ENCODE measurements at places on chromosomes 7 and 10. TPM values are rescaled to one million over a fixed set of nuclear protein-coding genes. Genes with fewer than 3 reads are reported as not detected.

AGMO gene
- 23.0 TPM for polyA plus RNA-seq

CLRN3 gene
- polyA plus RNA-seq, result 72.0 TPM

WDR86 gene
- not detected for polyA plus RNA-seq

CLDN4 gene
- 115 TPM for polyA plus RNA-seq

SLC18A3 gene
- not detected for polyA plus RNA-seq

NKX2-3 gene
- polyA plus RNA-seq, result 10.0 TPM

XRCC2 gene
- not detected for polyA plus RNA-seq

GRCh38 chr7:135168489-135169140, 1.9 kb downstream of the CYREN start:
- peaks cover 7% of the 10 kb centered on the region for H3K4me1 ChIP-seq
- no peak for DNase-seq
- no peaks in the 10 kb centered on the region for H3K27me3 ChIP-seq
- H3K4me3 ChIP-seq, result no peak overlapping the region

GRCh38 chr10:4650582-4650981, 175.4 kb upstream of the AKR1E2 start:
- no peak overlapping the region for H3K4me3 ChIP-seq
- H3K4me1 ChIP-seq, result no peaks in the 10 kb centered on the region
- DNase-seq, result no peak
- no peak overlapping the region for H3K27ac ChIP-seq

- DNase-seq, result peak; percentile 37
- peaks cover 20% of the 10 kb centered on the region for H3K4me1 ChIP-seq
- no peaks in the 10 kb centered on the region for H3K36me3 ChIP-seq
These were observed 39.7 kb downstream of the HIPK2 start for GRCh38 chr7:139738101-139738489.

DNA sequence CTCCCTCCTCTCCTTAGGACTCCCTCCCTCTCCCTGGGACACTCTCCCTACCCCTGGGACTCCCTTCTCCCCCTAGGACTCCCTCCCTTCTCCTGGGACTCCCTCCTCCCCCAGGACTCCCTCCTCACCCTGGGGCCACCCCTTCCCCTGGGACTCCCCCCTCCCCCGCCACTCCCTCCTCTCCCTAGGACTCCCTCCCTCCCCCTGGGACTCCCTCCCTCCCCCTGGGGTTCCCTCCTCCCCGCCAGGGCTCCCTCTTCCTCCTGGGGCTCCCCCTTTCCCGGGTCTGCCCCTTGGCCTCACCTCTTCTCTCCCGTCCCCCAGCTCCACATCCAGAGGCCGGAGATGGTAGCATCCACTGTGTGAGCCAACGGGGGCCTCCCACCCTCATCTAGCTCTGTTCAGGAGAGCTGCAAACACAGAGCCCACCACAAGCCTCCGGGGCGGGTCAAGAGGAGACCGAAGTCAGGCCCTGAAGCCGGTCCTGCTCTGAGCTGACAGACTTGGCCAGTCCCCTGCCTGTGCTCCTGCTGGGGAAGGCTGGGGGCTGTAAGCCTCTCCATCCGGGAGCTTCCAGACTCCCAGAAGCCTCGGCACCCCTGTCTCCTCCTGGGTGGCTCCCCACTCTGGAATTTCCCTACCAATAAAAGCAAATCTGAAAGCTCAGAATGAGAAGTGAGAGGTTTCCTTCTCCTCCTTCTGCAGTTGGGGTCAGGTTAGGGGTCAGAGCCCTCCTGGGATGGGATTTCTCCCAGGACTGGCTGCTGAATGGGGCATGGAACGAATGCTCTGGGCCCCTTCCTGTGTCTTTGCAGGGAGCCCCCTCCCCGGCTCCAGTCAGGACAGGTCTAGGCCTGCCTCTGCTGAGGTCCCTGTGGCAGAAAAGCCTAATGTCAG, 1.4 kb upstream of the MUC17 start:
- no peaks in the 10 kb centered on the region for H3K27me3 ChIP-seq
- no peaks in the 10 kb centered on the region for H3K36me3 ChIP-seq
- no peak overlapping the region for H3K4me3 ChIP-seq

DNA sequence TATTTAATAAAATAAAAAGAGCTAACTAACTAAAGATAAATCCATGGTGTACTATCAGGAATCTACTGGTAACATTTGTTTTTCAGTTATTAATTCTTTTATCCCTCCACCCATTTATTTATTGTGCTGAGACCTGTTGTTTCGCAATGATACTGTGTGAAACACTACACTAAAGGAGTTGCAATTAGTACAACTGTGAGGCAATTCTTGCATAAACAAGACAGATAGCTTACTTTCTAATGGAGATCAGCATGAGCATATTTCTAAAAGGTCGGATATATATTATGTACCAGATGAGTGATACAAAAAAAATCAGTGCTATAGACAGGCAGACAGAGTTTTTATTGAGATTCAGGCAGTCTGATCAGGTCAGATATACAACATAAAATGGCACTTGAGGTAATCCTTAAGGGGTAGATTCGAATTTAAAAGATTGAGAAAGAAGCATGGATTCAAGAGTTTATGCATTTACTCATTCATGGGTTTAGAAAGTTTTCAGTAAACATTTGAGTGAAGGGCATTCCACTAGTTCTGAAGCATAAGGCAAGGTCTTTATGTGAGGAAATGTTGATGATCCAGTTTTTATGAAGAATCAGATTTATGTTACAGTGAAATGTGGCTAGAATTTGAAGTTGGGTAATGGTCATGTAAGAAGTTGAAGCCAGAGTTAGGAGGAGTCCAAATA, 147.6 kb downstream of the POLR1F start:
- H3K4me3 ChIP-seq, result no peak overlapping the region
- no peak overlapping the region for H3K27ac ChIP-seq
- DNase-seq, result no peak
- no peaks in the 10 kb centered on the region for H3K36me3 ChIP-seq
- no peaks in the 10 kb centered on the region for H3K4me1 ChIP-seq

- no peaks in the 10 kb centered on the region for H3K4me1 ChIP-seq
- H3K27ac ChIP-seq, result no peak overlapping the region
- H3K27me3 ChIP-seq, result peaks cover 10% of the 10 kb centered on the region
- DNase-seq, result no peak
- H3K36me3 ChIP-seq, result no peaks in the 10 kb centered on the region
- no peak overlapping the region for H3K4me3 ChIP-seq
These were observed 97.9 kb downstream of the GAD2 start for GRCh38 chr10:26314265-26315013.

GRCh38 chr7:5532536-5533335, 109.1 kb upstream of the TNRC18 start:
- peaks cover 2% of the 10 kb centered on the region for H3K4me1 ChIP-seq
- H3K27ac ChIP-seq, result peak overlapping the region; percentile 94
- DNase-seq, result peak; percentile 94
- peaks cover 10% of the 10 kb centered on the region for H3K36me3 ChIP-seq

GRCh38 chr10:43252783-43253341, 14.0 kb downstream of the RASGEF1A start:
- H3K36me3 ChIP-seq, result no peaks in the 10 kb centered on the region
- H3K27me3 ChIP-seq, result no peaks in the 10 kb centered on the region
- no peak for DNase-seq
- no peak overlapping the region for H3K4me3 ChIP-seq
- no peaks in the 10 kb centered on the region for H3K4me1 ChIP-seq

GRCh38 chr10:91105269-91105668, 115.2 kb upstream of the PCGF5 start:
- no peaks in the 10 kb centered on the region for H3K27me3 ChIP-seq
- no peaks in the 10 kb centered on the region for H3K4me1 ChIP-seq
- H3K27ac ChIP-seq, result no peak overlapping the region

GRCh38 chr10:31149835-31150512, 118.3 kb upstream of the ZNF438 start:
- no peaks in the 10 kb centered on the region for H3K27me3 ChIP-seq
- H3K4me3 ChIP-seq, result no peak overlapping the region
- no peaks in the 10 kb centered on the region for H3K4me1 ChIP-seq

DNA sequence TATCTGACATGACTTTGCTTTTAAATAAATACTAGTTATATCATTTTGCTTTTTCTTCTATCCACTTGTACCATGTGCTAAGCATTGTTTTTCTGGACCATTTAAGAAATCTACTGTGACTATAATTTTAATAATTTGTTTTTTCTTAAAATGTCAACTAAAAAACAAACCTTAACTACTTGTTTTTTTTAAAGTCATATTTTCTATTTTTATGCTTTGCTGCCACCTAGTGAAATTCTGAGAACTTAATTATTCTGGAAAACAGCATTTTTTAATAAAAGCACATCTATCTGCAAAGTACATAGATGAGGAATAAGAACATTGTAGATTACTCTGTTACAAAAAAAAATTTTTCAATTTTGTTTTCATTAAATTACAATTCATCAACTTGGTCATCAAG, 47.4 kb downstream of the ORC5 start:
- H3K4me3 ChIP-seq, result no peak overlapping the region
- H3K4me1 ChIP-seq, result no peaks in the 10 kb centered on the region
- H3K27me3 ChIP-seq, result no peaks in the 10 kb centered on the region
- DNase-seq, result no peak

GRCh38 chr7:116571037-116571436, 46.2 kb downstream of the CAV1 start:
- no peak overlapping the region for H3K27ac ChIP-seq
- H3K4me1 ChIP-seq, result no peaks in the 10 kb centered on the region
- no peak for DNase-seq
- no peaks in the 10 kb centered on the region for H3K27me3 ChIP-seq
- H3K36me3 ChIP-seq, result no peaks in the 10 kb centered on the region

DNA sequence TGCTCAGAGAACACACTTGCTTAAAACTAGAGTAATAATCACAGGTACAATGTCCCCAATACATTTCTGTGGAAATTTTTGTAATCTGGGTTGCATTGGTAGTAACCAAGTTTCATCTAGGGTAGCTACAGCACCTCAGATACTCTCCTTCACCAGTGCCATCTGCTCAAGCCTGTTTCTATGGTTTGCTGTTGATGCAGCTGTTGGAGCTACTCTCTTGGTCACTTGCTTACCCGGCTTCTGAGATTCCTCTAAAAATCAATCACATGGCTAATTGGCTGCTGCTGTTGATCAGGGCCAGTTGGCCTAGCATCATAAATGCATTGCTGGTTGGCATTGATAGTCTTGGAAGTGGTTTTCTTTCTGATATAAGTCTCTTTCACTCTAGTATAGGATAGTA, 220.8 kb downstream of the BICC1 start:
- no peaks in the 10 kb centered on the region for H3K4me1 ChIP-seq
- DNase-seq, result no peak
- no peaks in the 10 kb centered on the region for H3K36me3 ChIP-seq
- no peak overlapping the region for H3K27ac ChIP-seq
- no peaks in the 10 kb centered on the region for H3K27me3 ChIP-seq
- H3K4me3 ChIP-seq, result no peak overlapping the region

- peak overlapping the region; percentile 82 for H3K4me3 ChIP-seq
- H3K4me1 ChIP-seq, result peaks cover 8% of the 10 kb centered on the region
- no peak for DNase-seq
- H3K36me3 ChIP-seq, result no peaks in the 10 kb centered on the region
These were observed 712 bp downstream of the ITPRIP start for GRCh38 chr10:104337521-104337984.

GRCh38 chr10:17785276-17785930, 23.7 kb upstream of the MRC1 start:
- H3K4me1 ChIP-seq, result no peaks in the 10 kb centered on the region
- DNase-seq, result no peak
- no peaks in the 10 kb centered on the region for H3K27me3 ChIP-seq
- no peak overlapping the region for H3K4me3 ChIP-seq
- no peaks in the 10 kb centered on the region for H3K36me3 ChIP-seq

- peaks cover 7% of the 10 kb centered on the region for H3K4me1 ChIP-seq
- no peak overlapping the region for H3K27ac ChIP-seq
- H3K27me3 ChIP-seq, result peaks cover 43% of the 10 kb centered on the region
- no peak overlapping the region for H3K4me3 ChIP-seq
- no peak for DNase-seq
These were observed 872 bp upstream of the HMX2 start for GRCh38 chr10:123146894-123147634.

- peak overlapping the region; percentile 71 for H3K27ac ChIP-seq
- no peaks in the 10 kb centered on the region for H3K27me3 ChIP-seq
- H3K36me3 ChIP-seq, result peaks cover 37% of the 10 kb centered on the region
- no peaks in the 10 kb centered on the region for H3K4me1 ChIP-seq
- no peak for DNase-seq
These were observed 63.9 kb downstream of the TMEM209 start for GRCh38 chr7:130141161-130141883.

- no peak overlapping the region for H3K27ac ChIP-seq
- H3K27me3 ChIP-seq, result no peaks in the 10 kb centered on the region
- no peaks in the 10 kb centered on the region for H3K4me1 ChIP-seq
- H3K4me3 ChIP-seq, result no peak overlapping the region
- H3K36me3 ChIP-seq, result no peaks in the 10 kb centered on the region
These were observed 56.7 kb upstream of the SEMA3A start for GRCh38 chr7:84251277-84251781.

DNA sequence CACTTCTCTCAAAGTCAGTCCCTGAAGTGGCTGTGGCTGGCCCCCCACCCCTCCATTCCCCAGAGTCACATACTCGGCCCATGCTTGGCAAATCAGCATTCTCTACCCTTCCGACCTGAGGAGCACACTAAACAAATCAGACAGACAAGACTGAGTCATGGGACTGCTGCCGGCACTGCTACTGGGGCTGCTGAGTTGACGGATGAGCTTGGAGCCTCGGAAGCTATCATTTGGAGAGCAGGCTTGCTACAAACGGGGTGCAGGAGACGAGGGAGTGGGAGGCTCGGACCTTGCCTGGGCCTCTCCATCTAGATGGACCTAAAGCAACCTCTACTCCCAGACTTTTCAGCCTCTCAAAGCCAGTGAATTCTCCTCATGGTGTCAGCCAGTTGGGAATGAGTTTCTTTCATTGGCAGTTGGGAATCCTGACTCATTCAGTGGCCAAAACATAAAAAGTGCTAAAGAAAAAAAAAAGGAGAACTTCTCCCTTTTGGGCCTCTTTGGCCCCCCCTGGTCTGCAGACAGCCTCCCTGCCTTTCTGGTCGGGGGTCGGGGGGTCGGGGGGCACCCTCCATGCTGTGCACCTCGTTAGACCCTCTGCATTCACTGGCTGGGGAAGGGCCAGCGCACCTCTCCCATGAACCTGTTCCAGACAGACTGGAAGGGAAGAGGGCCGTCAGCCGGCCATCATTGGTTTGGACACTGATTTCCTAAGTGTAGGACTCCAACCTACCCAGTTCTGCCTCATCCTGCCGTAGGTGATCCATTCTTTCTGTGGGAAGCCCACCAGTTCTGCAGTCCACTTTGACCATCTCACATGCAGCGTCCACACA, 52.3 kb upstream of the COL13A1 start:
- H3K27ac ChIP-seq, result no peak overlapping the region
- H3K27me3 ChIP-seq, result no peaks in the 10 kb centered on the region
- H3K4me3 ChIP-seq, result no peak overlapping the region
- H3K4me1 ChIP-seq, result no peaks in the 10 kb centered on the region
- H3K36me3 ChIP-seq, result no peaks in the 10 kb centered on the region
- DNase-seq, result no peak

GRCh38 chr7:46972205-46972604, 609.7 kb downstream of the TNS3 start:
- H3K4me1 ChIP-seq, result no peaks in the 10 kb centered on the region
- H3K27me3 ChIP-seq, result no peaks in the 10 kb centered on the region
- no peaks in the 10 kb centered on the region for H3K36me3 ChIP-seq
- no peak for DNase-seq
- H3K4me3 ChIP-seq, result no peak overlapping the region
- no peak overlapping the region for H3K27ac ChIP-seq
